ENCODE measurements at places on chromosomes 5 and 9. TPM values are rescaled to one million over a fixed set of nuclear protein-coding genes. Genes with fewer than 3 reads are reported as not detected.

- DNase-seq, result no peak
These were observed 330.7 kb downstream of the CAAP1 start for GRCh38 chr9:26561928-26562327.

DNA sequence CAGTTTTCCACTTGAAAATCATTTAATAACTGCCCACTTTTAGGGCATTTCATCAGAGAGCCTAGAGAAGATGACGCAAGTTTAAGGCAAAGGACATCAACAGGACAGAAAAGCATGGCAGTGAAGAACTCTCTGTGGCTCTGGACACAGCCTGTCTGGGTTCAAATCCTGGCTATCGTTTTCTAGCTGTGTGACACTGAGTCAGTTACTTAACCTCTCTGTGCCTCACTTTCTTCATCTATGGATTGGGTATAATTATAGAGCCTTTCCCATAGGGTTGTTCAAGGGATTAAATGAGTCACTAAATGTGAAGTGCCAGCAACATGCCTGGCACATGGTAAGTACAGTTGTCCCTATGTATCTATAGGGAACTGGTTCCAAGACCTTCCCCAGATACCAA lies 6.7 kb downstream of the MYO10 start:
- DNase-seq, result no peak

- DNase-seq, result no peak
These were observed 44.4 kb upstream of the ANKDD1B start for GRCh38 chr5:75566710-75567309.

THG1L gene
- total RNA-seq, result 8.8 TPM

QRFP gene
- total RNA-seq, result not detected

GRCh38 chr5:122738088-122738487 lies 36.8 kb upstream of the SNX2 start:
- DNase-seq, result no peak

S100Z gene
- total RNA-seq, result not detected

PFN3 gene
- not detected for total RNA-seq

DNA sequence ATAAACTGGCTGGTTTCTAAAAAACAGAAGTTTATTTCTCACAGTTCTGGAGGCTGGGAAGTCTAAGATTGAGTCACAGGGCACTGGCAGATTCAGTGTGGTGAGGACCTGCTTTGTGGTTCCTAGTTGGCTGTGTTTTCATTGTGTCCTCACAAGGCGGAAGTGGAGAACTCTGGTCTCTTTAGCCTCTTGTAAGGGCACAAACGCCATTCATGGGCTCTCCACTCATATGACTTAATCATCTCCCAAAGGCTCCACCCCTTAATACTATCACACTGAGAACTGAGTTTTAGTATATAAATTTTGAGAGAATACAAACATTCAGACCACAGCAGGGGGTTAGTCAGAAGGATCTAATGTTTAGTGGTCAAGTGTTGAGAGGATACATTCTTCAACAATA lies 208.2 kb downstream of the SEC61B start:
- no peak for DNase-seq

DNA sequence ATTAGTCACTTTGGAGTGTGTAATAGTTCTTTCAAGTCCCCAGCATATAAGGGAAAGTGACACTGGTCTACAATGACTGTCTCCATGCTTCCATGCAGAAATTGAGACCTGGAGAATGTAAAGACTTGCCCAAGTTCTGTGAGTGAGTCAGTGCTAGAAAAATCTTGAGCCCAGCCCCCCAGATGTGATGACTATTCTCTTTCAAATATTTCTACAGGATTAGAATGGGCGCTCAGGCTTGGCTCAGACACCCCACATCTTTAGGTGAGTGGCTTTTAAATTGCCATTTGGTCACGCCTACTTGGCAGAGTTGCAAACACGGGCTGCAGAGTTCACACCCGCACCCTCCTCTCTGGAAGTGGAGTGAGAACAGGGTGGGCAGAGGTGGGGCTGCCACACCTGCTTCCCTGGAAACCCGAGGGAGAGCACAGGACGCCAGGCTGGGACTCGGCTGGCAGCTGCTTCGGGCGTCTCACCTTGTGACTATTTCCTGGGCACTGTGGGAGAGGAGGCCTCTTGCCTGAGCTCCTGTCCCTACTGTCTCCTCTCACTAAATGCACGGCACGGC lies 37.6 kb downstream of the ROPN1L start:
- no peak for DNase-seq

CREBRF gene
- 11.5 TPM for total RNA-seq

GRCh38 chr5:157511651-157512644 lies 51.9 kb downstream of the NIPAL4 start:
- peak; percentile 45 for DNase-seq

DIAPH1 gene
- total RNA-seq, result 57.8 TPM

DNA sequence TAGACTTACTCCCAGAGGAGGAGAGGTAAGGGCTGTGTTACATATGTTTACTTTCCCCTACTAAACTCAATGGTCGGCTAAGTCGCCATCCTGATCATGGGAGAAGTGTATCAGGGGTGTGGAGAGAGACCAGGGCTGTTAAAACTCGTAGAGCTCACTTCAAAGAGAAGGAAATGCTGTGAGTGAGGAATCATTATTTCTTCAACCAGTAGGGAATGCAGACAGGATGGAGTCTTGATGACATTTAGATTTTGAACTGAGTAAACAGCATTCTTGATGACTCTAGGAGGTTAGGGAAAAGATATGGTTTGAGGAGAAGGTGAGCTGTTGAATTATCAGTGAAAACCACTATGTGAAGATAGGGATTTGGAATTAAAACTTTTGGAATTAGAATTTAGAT lies 17.3 kb downstream of the RECK start:
- DNase-seq, result no peak

DNA sequence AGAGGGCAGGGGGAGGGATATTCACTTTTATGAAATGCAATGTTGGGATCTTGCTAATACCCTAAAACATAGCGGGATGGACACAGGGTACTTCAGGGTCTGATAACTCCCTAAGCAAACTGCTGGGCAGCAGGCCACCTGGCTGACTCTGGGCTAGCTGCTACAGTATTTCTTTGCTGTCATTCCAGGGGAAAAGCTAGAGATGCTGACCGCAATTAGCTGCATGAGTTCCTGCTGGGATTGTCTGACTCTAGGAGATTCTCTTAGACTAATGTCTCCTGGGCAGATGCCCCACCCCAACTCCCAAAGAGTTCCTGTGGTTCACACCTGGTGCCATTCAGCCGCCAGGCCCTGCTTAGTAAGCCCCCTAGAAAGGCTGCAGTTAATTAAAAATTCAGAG lies 69.9 kb downstream of the PSAT1 start:
- DNase-seq, result no peak

DNA sequence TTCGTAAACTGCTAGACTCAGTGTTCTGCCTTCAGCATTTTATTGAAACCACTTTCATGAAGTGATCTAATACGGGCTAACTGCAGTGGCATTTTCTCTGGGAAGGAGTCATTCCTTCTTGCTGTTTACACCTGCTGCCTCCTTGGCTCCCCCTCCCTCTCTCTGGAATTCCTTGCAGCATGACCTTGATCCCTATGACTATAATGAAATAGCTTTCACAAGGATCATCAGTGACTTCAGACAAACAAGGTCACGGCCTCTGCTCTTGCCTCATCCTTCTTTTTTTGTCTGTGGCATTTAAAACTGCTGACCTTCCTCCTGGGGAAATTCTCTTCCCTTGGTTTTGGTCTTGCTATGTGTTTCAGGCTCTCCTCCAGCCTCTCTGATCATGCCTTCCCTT lies 90.2 kb downstream of the ZNF462 start:
- no peak for DNase-seq

GRCh38 chr9:124654431-124654830 lies 116.7 kb downstream of the NR6A1 start:
- no peak for DNase-seq

SUSD3 gene
- total RNA-seq, result 0.16 TPM

ANKRD31 gene
- total RNA-seq, result 0.24 TPM

- DNase-seq, result no peak
These were observed 37.8 kb downstream of the CDH6 start for GRCh38 chr5:31231177-31231838.

DNA sequence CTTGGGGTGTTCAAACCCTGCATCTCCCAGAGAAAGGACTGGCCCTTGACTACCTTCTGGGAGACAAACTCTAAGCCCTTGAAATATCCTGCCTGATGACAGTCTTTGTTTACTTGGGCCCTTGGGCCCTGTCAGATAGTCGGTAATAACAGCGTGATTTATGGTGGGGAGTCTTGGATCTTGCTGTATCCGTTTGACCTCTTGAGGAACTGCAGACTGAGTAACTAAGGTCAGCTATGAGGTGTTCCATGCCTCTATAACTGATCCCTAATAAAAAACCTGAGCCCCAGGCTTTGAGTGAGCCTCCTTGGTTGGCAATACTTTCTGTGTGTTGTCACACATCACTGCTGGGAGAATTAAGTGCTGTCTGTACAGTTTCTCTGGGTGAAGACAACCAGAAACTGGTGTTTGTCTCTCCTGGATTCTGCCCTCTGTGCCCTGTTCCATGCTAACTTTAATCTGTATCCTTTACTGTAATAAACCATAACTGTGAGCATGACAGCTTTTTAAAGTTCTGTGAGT lies 56.2 kb upstream of the ANKRD33B start:
- no peak for DNase-seq

- DNase-seq, result no peak
These were observed 36.3 kb upstream of the PTPRD start for GRCh38 chr9:10649076-10649475.

DNA sequence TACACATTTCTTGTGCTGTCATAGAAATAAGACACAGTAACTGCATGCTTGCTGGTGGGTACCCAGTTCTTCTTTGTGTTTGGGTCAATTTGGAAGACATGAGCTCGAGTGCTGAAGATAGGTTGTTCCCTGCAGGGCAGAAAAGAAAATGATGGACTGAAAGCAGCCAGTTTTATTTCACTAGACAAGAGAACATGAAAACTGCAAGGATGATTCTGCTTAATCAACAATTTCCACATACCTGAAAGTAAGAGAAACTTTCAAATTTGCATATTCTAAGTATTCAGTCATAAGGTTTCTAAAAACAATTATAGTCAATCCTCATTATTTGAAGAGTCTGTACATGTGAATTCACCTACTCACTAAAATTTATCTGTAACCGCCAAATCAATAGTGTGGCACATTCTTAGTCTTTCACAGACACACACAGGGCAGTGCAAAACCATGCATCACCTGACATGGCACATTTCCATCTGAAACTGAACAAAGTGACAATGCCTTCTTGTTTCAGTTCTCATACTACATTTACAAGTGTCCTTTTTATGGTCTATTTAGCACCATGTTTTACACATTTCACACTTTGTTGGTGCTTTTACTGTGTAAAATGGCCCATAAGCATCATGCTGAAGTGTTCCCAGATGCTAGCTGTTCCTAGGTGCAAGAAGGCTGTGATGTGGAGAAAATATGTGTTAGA lies 56.9 kb downstream of the HOMER1 start:
- DNase-seq, result no peak

Measured in pancreas (tissue), 10 donors.